ENCODE measurements at places on chromosomes 2 and 18.

DNA sequence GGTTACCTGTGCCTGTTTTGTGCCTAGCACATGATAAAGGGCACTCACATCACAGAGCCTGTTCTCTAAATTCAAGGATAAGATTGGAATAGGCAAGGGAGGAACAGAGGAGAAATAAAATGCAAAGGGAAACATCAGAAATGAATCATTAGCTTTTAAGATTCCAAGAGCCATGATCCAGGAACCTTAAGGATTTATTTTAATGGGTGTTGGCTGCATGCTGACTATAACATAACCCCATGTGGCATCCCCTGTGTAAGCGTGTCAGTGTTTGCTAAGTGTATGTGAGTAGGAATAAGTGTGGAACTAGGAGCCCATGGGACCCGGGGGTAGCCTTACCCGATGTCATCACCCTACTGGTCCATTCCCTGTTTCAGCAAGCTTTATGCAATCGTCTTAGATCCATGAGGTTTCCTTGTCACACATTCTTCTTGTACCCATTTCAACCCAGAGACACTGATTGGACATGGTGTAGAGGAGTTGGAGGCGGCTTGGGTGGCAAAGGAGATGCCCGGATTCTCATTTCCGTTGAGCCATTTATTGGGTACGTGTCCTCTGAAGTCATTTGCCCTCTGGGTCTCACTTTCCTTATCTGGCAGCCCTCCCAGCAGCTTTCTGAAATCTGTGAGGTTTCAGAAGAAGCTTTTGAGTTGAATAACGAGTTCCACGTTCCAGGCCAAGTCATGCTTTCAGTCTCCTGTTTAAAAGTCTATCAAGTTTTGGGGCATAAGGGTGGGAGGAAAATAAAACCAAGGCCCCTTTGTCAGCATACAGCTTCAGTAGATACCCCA is 117.0 kb downstream of the MGAT5 start:
- no peak for DNase-seq

GRCh38 chr18:78196280-78196679 is 783.3 kb upstream of the SALL3 start:
- no peak for DNase-seq

GRCh38 chr2:16973586-16974286 is 308.1 kb upstream of the CYRIA start:
- DNase-seq, result peak; percentile 84

- no peak for DNase-seq
These were observed 507 bp downstream of the CNNM4 start for GRCh38 chr2:96760986-96761832.

DNA sequence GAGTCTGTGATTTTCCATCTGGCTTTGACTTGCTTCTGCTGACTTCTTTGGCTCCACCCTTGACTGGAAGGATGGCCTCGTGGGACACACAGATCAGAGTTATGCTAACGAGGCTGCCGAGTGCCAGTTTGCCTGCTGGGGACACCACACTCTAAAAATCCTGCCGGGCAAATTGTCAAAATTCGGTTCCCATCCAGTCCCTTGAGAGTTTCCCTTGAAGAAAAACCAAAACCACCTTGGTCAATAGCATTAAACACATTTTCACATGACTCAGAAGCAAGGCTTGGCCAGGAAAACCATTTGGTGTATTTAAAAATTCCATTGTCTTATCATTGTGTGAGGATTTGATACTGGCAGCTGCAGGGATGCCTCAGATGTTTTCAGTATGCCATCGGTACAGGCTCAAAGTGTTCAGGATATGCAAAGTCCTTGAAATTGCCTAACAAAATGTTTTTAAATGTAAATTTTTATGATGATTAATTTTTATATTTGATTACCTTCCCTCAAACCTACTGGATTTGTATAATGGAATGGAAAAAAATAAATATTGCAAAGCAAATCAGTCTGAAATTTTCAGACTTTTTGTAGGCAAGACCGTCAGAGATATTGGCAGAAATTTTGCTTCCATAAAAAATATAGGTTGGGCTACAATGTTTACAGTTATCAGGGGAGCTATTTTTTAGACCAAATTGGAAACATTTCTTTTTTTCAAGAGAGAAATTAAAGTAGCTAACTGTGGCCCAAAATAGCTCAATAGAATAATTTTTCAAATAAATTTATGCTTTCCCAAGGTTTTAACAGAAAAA is 41.6 kb downstream of the KCNE4 start:
- peak; percentile 39 for DNase-seq
